Stimulated activated CD4-positive, alpha-beta T cell treated with anti-CD3 and anti-CD28 coated beads, Interleukin-15, amount 100 ng/mL, for 1 hour (primary cell): ENCODE measurements at places on chromosomes 3 and 15.

- DNase-seq, result no peak
Observed at GRCh38 chr15:98547275-98547674, 101.1 kb upstream of the IGF1R start.

DNA sequence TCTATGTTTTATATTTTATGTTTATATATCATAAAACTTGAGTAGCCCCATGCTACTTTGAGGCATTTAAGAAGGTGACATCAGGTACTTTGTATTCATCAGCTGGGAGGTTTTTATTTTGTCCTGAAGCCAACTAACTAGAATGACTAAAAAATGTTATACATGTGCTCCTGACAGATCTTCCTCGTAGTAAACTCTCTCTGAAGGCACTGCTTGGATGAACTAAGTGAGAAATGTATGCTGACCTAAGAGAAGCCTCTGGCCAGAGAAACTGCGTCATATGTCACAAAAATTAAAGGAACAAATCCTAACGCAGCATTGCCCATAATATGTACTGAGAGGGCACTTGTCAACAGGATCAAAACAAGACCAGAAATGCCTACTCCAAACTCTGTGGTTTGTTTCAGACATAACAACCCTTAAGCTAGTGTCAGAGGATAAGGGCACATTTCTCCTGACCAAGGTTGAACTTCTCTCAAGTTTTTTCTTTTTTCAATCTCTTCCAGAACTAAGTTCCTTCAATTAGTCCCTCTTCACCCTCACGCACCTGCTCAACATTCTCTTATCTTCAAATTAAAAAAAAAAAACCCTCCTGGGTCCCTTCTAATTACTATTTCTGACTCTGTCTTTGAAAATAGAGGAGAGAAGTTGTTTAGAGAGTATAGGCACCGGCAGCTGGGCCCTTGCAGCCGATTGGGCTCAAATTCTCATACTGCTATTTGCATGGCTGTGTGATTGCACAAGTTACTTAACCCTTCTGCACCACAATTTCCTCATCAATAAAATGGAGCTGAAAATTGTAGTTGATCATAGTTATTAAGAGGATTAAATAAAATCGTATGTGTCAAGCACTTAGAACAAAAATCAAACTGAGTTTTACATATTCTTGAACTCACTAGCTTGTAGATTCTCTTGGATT is 159.0 kb downstream of the FRMD5 start:
- DNase-seq, result no peak

- no peak for DNase-seq
Observed at GRCh38 chr3:57985176-57985983, 22.8 kb upstream of the FLNB start.

DNA sequence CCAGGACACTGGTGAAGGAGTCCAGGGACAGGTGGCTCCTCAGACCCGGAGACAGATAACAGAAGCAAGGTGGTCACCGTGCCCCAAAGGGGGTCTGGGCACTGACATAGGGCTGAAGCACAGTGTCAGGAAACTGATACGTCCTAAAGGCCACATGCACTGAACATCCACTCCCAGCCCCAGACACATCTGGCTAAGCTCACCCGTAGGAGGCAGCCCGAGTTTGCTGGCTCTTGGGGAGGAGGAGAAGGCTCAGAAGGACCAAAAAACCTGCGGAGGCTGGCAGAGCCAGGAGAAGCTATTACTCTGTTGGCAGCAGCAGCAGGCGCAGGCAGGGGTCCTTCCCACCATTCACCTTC is 1.2 kb downstream of the CACNA2D2 start:
- DNase-seq, result no peak

DNA sequence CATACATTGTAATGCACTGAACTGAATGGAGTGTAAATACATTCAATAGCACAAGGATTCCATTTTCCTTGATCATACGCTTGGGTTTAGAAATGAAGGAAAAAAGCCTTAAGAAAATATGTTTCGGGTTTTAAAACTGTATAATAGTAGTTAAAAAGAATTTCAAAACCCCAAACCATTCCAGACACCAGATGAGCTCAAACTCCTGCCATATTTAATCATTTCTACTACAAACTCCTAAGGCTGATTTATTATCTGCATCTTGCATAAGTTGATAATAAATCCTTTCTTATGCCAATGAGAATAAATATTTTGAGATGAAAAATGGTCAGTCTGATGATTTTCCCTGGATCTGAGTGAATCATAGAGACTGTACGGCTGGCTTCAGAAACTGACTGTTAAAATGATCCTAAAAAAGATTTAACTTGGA is 51.0 kb downstream of the NR1D2 start:
- DNase-seq, result no peak

DNA sequence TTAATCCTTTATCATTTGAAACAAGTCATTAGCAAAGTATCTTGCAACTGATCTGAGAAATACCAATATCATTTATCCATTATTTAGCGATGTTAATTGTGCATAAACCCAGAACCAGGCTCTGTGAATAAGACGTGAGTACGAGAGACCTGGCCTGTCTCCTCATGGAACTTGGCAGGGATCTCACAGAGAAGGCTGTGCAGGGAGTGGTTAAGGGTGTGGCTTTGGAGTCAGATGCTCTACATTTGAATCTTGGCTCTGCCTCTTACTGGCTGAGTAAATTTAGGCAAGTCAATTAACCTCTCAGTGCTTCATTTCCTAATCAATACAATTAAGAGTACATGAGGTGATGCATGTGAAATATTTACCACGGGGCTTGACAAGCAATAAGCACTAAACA is 39.9 kb upstream of the TBL1XR1 start:
- no peak for DNase-seq

DNA sequence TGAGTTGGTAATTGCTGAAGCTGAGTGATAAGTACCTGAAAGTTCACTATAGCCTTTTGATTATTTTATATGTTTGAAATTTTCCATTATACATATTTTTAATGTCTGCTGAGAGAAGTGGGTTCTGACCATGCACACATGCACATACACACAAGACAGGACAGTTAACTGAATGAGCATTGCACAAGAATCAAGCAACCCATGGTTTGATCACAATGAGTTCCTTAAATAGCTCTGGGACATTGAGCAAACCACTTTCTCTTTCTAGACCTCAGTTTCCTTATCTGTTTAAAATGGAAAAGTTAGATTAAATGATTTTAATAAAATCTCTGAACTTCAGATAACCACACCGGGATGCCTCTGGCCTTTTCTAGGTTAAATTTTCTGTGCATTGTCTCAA is 26.7 kb downstream of the SNTN start:
- no peak for DNase-seq

- no peak for DNase-seq
Observed at GRCh38 chr3:147297761-147298350, 108.5 kb downstream of the ZIC4 start.

DNA sequence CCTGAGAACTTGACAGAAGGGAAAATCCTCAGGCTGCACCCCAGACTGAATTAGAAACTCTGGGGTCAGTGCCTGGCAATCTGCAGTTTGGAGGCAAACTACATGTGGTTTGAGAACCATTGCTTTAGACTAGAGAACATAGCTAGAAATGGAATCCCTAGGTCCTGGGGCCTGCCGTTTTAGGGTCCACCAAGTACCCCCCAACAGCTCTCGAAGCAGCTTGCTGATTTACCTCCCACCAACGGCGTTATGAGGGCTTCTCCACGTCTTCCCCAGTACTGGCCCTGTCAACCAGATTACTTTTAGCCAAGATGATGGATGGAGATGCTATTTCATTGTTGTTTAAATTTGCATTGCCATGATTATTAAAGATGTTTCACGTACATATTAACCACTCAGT is 272.5 kb downstream of the XXYLT1 start:
- DNase-seq, result no peak

- DNase-seq, result no peak
Observed at GRCh38 chr3:147630921-147631415, 221.8 kb downstream of the ZIC1 start.

GRCh38 chr3:34534013-34534412 is 735.6 kb downstream of the PDCD6IP start:
- DNase-seq, result no peak

DNA sequence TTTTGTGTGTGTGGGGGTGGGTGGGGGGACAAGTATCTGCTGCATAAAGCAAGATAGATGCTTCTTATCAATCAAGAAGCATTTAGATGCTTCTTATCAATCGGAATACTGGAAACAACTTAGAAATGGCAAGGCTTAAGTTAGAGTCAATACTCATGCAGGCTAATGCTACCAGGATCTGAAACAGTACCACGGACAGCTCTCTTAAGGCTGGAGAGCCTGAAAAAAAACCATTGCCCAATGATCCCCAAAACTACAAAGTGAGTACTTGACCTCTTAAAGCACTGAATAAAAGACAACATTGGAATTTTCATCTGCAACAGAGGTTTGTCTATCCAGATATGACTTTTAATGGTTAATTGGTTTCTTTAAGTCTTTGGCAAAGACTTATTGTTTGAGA is 262.3 kb downstream of the GAP43 start:
- DNase-seq, result no peak

- DNase-seq, result no peak
Observed at GRCh38 chr15:80667936-80668335, 27.2 kb upstream of the ABHD17C start.

DNA sequence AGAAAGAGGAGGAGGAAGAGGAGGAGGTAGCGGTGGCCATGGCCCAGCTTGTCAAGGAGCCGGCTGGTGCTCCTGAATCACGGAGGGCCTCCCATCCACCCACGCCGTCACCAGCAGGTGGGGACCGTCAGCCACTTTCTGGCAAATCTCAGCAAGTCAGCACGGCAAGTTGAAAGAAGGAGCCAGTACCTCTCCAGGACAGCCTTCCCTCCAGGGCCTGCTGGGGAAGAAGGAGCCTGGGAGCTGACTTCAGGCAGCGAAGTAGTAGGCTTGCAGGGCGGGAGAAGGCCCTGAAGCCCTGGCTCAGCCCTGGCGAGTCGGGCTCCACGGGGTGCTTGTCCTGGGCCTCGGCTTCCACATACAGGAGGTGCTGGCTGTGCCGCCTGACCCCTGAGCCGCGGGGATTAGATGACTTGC is 99.2 kb upstream of the TRPM1 start:
- DNase-seq, result peak; percentile 45

- DNase-seq, result no peak
Observed at GRCh38 chr3:148131990-148132638, 565.6 kb upstream of the AGTR1 start.

- no peak for DNase-seq
Observed at GRCh38 chr3:169295126-169295525, 368.4 kb downstream of the MECOM start.

DNA sequence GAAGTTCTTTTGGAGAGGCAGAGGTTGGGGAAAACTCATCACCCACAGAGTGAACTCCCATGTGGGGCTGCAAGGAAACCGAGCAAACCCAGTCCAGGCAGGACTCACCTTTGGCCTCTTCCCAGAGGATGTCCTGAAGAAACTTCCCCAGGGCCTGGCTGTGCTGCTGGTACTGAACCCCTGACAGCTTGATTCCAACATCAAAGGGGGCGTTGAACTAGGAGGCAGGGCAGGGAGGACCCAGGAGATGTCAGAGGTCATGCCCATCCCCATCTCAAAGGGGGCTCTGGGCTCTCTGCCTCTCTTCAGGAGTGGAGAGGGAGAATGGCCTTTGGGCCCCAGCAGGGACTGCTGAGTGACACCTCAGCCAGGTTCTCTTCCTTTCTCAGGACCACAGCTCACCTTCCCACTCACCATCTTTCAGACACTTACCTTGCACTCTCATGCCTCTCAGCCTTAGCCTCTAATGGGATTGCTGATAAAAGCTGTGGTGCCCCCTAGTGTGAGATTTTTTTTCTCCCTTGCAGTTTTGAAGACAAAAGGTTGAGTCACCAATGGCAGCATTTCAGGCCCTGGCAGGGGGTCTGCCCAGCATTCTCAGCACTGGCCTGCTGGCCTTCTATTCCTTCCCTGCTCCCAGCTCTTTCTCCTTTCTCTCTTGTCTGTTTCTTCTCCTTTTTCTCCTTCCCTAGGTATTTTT is 6.0 kb downstream of the GHRL start:
- no peak for DNase-seq

- DNase-seq, result no peak
Observed at GRCh38 chr3:15794842-15795650, 2.7 kb downstream of the ANKRD28 start.

GRCh38 chr3:120156699-120157098 is 62.5 kb upstream of the GSK3B start:
- no peak for DNase-seq

DNA sequence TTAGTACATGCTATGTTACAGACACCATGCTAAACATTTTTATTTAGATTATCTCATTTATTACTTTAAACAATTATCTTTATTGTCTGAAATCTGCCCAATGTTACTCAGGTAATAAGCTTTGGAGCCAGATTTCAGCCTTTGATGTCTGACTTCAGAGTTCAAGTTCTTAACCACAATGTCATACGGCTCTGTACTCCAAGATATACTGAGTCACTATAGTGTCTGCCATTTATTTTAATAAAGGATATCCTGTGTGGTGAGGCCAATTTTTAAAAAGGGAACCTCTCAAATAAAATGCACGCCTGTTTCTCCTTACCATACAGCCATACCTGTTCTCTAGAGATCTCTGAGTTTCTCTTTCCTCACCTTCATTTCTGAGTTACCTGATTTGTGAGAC is 193.1 kb downstream of the EPHA3 start:
- no peak for DNase-seq
